T follicular helper cell (primary cell): ENCODE measurements at places on chromosomes 5 and 9.
A peak's percentile ranks its signal among the peaks of the same experiment; 100 is the strongest.

DNA sequence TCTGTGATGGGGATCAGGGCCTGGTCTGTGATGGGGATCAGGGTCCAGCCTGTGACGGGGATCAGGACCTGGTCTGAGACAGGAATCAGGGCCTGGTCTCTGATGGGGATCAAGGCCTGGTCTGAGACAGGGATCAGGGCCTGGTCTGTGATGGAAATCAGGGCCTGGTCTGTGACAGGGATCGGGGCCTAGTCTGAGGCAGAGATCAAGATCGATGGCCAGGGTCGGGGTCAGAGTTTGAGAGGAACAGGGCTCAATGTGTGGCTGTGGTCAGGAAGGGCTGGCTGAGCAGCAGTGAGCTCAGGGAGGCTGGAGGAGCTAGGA lies 33.8 kb upstream of the TMEM250 start:
- no peak for DNase-seq

DNA sequence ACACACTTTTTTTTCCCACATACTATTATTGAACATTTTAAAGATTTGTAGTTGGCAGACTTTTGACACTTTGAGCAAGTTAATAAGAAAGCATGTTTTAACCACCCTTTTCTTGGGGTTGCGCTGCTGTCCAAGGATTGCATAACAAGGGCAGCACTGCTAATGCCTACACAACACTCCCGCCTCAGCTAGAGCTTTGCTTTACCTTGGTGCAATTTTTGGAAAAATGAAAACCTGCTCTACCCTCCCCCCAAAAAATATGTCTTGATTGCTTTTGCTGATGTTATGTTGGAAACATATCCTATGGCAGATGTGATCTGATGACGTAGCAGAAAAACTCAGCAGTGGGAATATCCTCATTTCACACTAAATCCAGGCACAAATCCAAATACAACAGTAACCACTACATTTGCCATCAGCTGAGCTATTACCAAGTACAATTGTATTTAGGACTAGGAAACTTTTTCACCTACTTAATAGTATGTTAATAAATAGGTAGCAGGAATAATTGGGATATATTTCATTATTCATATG lies 51.5 kb downstream of the UBE2R2 start:
- no peak for DNase-seq

- no peak for DNase-seq
Observed at GRCh38 chr5:130350131-130350530, 445.9 kb downstream of the CHSY3 start.

- DNase-seq = peak; percentile 43
Observed at GRCh38 chr9:83706676-83707517, 861 bp downstream of the UBQLN1 start.

DNA sequence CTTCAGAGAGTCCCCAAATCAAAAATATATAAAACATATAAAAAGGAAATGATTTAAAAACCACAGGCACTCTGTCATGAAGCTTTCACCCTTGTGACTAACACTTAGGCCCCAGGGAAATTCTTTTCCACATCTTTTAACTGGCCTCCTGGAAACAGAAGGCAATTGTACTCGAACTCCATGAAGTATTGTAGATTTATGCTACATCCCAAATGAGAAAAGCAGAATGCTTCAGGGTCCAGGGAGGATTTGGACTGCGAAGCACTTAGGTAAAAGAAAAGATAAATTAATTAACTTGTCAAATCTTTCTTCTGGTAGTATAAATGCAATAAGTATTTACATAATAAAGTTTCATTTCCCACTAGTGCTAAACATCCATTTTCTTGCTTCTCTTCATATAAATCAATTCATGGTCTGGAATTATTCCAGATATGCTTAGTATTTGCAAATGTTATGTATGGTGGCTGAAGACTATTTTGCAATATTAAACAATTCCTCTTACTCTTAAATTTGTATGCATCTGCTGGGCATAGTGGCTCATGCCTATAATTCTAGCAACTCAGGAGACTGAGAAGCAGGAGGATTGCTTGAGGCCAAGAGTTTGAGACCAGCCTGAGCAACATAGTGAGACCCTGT lies 64.9 kb upstream of the ELL2 start:
- DNase-seq = no peak
